Stimulated activated CD4-positive, alpha-beta T cell treated with anti-CD3 and anti-CD28 coated beads, Interleukin-2, amount 100 ng/mL, for 4 hours (primary cell): ENCODE measurements at places on chromosomes 5 and 9.

GRCh38 chr5:15797116-15797515 lies 297.1 kb downstream of the FBXL7 start:
- DNase-seq, result no peak

DNA sequence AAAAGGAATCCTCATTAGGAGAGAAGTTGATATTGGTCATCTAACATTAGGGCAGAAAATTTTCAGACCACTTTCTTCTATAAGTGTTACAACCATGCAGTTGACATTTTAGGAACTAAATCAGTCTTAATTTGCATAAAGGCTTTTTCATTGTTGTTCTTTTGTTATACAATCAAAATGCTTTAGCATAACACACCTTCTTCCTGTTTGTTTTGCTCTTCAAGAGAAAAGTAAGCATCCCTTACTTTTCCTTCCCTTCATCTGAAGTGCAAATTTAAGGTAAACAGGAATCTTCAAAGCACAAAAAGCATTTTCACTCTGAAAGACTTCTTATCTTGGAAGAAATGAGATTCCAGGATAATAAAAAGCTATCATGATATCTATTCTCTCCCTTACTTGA lies 273.6 kb downstream of the PTPRD start:
- no peak for DNase-seq

DNA sequence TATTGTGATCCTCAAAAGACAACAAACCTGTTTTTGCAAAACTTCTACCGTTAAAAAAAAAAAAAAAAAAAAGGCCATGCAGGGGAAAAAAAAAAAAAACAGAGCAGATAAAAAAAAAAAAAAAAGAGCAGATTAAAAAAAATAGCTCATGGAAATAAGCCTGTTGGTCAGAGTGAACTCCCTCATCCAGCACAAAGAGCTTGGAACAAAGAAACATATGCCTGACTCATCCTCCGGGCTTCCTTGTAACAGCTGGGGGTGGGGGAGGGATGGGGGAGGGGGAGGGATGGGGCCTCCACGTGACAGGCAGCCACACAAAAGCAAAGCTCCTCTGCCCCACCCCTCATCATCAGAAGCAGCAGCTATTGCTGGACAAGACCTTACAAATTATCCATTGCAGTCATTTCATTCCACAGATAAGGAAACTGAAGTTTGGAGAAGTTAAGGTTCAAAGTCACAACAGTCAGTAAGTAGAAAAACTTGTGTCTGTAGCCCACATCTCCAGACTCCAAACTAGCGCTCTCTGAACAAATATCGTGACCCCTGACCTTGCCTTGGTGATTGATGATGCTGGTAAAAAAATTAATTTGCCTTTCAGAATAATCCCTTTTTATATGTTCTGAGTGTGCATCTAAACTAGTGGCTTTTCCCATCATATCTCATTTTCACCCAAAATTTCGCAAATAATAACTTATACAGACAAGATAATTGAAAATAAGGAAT lies 38.9 kb downstream of the SLC35D2 start:
- no peak for DNase-seq

DNA sequence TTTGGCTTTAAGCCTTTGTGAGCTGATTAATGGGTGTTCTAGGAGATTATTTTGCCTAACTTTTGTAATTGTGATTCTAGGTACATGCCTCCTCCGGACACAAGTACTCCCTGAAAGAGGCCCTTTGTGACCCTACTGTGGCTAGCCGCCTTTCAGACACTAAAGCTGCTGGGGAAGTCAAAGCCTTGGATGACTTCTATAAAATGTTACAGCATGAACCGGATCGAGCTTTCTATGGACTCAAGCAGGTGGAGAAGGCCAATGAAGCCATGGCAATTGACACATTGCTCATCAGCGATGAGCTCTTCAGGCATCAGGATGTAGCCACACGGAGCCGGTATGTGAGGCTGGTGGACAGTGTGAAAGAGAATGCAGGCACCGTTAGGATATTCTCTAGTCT lies 13.6 kb downstream of the ITGA1 start:
- DNase-seq, result no peak
